ENCODE measurements at places on chromosomes 1 and 21.

GRCh38 chr1:16372535-16373285, 5.7 kb downstream of the SZRD1 start:
- no peak for DNase-seq

GRCh38 chr1:200512191-200512590, 102.4 kb upstream of the ZNF281 start:
- peak; percentile 81 for DNase-seq

- no peak for DNase-seq
Observed at GRCh38 chr1:177732178-177732577, 237.7 kb downstream of the SEC16B start.

- no peak for DNase-seq
Observed at GRCh38 chr1:217712925-217713597, 81.9 kb downstream of the SPATA17 start.

GRCh38 chr1:231020816-231021215, 19.2 kb downstream of the FAM89A start:
- no peak for DNase-seq

GRCh38 chr1:43936431-43937151, 3.0 kb downstream of the ARTN start:
- DNase-seq, result peak; percentile 33

GRCh38 chr1:22741118-22741517, 30.5 kb downstream of the EPHB2 start:
- DNase-seq, result no peak

- DNase-seq, result peak; percentile 100
Observed at GRCh38 chr1:206503591-206504362, 3.6 kb upstream of the RASSF5 start.

- peak; percentile 23 for DNase-seq
Observed at GRCh38 chr1:87084244-87084836, 169.9 kb downstream of the HS2ST1 start.

DNA sequence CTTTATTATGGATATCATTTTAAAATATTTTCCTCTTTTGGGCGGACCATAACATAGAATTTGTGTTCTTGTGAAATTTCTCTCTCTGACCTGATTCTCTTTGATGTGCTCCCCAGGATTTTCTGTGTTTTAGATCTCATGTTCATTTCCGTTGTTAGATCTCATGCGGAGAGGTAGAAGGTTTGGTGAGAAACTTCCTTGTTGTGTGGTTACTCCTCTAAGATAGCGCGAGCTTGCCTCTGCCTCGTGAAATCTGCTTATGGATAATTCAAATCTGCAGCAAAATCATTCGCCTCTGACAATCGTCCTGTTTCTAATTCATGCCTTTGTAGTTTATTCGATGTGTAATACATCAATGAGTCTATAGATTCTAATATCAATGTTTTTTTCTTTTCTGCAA, 580.4 kb downstream of the USP25 start:
- no peak for DNase-seq

DNA sequence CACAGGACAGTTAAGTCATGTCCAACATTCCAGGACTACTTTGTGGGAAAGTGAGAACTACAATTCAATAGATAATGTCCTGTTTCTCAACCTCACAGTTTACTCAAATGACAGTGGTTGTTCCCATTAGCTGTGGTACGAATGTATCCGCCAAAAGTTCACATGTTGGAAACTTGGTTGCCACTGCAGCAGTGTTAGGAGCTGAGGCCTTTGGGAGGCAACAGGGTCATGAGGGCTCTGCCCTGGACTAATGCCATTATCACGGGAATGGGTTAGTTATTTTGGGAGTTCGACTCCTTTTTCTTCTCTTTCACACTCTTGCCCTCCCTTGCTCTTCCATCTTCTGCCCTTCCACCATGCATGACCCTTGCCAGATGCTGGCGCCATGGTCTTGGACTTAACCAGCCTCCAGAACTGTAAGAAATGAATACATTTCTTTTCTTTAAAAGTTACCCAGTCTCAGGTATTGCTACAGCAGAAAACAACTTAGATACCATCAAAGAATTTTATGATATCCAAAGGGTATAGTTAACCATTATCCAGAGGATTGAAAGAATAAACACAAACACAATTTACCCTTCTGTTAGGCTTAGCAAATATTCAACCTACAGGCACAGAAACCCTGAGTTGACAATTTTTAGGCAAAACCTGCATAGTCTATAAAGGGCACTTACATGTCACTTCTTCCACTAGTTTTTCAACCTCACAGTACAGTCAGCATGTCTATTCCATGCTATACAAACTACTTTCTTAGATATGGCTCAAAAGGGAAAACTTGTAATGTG, 7.4 kb downstream of the BCL10 start:
- no peak for DNase-seq

GRCh38 chr1:228035844-228036243, 29.0 kb downstream of the WNT3A start:
- peak; percentile 5 for DNase-seq

- DNase-seq, result no peak
Observed at GRCh38 chr1:20108366-20109123, 10.8 kb downstream of the PLA2G2D start.

- DNase-seq, result peak; percentile 52
Observed at GRCh38 chr1:230832476-230832875, 35.8 kb downstream of the C1orf198 start.

DNA sequence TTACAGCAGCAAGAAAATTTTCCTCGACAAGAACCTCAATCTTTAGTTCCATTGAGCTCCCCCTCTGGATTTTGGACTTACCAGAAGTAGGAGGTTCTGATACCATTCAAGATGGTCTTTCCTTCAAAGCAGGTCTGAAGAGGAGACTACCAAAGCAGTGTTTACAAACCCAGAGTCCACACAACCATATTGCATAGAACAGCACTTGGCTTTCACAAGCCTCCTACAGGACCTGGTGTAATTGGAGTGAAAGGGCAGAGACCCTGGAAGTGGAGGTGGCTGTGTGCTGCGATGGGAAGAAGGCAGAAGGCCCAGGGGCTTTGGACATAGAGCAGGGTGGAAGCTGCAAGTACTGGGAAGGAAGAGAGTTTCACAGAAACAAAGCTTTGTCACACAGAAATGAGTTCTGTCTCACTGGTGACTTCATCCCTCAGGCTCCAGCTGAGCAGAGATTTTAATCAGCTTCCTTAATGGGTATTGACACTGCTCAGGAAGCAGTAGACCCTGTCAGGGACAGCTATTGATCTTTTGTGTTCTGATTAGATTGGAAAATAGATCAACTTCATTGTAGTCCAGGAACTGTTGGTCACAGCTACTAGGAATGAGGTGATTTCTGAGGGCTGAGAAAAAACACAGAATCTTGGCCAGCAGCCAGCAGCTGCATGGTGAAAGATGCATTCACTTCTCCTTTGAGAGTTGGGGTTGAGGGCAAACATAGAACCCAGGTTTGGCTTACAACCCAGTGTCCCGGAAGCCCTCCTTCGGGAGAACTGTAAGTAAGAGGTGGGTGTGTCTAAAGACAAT, 124.0 kb downstream of the SYT2 start:
- peak; percentile 42 for DNase-seq

DNA sequence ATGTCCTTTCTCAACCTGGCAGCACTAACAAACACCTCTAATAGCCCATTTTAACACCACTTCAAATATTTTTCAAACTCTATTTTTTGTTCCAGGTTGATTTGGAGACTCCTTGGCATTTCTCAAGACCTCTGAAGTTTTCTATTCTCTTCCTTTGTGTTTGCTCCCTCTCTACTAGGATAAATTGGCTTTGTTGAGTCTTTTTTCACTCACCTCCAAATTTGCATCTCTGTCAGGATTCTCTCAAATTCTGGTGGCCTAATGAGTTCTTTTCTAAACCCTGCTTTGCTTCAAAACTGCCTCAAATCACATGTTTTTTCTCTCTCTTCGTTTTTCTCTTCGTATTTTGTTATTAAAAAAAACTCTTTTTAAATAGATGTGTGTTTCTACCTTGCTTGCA, 582.2 kb upstream of the ADGRL4 start:
- no peak for DNase-seq

DNA sequence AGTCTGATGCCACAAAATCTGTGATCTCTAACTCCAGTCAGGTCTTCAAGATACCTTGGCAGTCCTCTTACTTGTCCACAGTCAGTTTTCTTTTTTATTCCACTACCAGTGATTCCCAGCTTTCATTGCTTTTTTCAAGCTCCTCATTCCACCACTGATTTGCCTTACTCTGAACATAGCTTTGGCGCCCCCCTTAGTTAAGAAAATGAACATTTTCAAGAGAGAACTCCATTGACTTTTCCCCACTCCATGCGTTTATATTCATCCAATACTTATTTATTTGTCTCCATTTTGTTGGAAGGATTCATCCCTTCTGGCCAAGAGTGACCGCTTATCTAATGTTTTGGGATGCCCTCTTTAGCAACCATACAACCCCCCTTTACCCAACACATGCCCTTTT, 33.9 kb upstream of the IPO9 start:
- peak; percentile 22 for DNase-seq

DNA sequence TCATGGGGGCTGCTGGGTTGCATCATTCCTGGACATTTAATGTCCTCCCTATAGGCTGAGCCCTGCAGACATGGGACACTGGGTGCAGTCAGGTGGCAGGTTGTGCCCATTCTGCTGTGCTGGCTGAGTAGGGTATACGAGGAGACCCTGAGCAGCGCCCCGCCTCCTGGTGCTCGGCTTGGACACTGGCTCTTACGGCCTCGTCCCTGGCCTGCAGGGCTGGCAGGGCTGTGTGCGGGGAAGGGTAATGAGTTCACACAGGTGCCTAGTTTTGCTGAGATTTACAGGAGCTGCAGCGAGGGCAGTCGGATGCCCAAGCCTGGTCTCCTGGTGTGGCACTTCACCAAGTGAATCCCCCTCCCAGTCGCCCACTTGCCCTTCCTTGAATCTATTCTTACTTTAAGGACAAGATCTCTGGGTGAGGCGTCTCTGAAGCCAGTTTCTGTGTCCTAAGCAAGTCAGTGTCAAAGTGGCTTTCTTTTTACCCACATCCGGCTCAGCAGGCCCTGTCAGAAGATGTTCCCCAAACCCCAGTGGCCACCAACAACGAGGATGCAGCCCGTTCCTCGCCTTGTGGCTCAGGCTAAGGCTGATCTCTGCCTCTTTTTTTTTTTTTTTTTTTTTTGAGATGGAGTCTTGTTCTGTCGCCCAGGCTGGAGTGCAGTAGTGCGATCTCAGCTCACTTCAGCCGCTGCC, 73.2 kb downstream of the MAN1C1 start:
- DNase-seq, result no peak

DNA sequence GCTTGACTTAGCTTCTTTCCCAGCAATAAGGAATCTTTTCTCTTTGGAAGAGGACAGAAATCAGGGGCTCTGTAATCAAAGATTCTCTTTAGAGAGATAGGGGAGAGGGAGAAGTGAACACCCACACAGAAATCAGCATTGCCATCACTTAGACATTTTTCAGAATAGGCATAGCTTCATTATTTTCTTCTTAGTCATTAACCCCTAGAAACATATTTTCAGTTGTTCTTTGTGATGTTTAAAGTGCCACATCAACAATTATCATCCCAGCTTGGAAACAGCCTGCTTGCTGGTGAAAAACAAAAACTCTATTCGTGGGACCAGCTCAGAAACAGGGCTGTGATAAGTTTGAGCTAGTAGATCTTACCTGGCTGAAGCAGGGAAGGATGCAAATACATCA, 88.3 kb upstream of the SLC44A3 start:
- no peak for DNase-seq

- no peak for DNase-seq
Observed at GRCh38 chr1:43368646-43369020, 822 bp upstream of the ELOVL1 start.

DNA sequence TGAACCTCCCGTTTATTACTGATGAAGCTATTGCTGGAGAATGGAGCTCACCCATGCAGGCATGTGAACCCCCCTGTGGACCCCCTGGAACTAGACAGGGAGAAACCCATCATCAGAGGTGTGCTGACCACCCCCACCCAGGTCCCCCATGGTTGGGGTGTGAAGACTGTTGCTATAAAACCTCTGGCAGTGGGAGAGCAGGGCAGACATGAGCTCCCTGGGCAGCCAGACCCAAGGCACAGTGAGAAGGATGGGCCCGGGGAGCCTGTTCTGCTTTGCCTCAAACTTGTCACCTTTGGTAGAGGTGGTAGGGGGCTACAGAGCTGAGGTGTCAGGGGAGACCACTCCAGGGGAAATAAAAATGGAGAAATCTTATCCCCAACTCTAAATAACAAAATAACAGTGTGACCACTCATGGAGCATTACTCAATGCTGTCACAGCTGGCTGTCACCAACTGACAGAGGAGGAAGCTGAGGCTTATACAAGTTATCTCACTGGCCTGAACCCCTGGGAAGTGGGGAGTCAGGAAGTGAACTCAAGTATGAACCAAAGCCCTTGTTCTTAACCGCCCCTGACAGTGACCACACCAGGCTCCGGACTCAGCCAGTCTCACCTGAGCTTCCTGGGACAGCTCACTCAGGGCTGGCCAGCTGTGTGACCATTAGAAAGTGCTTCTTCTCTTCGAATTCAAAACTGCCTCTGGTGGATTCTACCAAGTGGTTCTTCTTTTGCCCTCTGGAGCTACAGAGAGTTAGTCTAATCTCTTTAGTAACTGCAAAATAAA, 698.8 kb downstream of the MATN1 start:
- no peak for DNase-seq

GRCh38 chr1:113786069-113786468, 26.2 kb downstream of the RSBN1 start:
- DNase-seq, result no peak

DNA sequence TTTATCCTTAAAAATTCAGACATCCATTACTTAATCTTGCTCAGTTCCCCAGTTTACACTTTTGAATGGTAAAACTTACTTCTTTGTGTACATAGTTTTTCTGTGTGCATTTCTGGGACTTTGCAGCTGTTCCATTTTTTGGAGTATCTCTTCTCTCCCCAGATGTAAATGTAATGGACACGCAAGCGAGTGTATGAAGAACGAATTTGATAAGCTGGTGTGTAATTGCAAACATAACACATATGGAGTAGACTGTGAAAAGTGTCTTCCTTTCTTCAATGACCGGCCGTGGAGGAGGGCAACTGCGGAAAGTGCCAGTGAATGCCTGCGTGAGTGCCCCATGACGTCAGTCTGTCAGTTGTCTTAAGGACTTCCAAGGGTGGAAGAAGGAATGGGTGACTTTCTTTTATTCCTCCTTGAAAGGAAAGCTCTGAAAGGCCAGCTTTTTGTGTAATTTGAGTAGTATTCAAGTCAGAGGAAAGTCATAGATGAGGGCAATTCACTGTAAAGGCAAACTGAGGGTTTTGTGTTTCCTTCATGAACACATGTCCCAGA, 75.7 kb upstream of the LAMC2 start:
- no peak for DNase-seq

GRCh38 chr1:205715628-205716027, 34.4 kb downstream of the NUCKS1 start:
- peak; percentile 51 for DNase-seq

Data from inflammatory macrophage treated with lipopolysaccharide for 1 hour (primary cell).